CD4-positive, alpha-beta T cell (primary cell): ENCODE measurements at places on chromosomes 6 and 20. TPM values are rescaled to one million over a fixed set of nuclear protein-coding genes. Genes with fewer than 3 reads are reported as not detected.

DNA sequence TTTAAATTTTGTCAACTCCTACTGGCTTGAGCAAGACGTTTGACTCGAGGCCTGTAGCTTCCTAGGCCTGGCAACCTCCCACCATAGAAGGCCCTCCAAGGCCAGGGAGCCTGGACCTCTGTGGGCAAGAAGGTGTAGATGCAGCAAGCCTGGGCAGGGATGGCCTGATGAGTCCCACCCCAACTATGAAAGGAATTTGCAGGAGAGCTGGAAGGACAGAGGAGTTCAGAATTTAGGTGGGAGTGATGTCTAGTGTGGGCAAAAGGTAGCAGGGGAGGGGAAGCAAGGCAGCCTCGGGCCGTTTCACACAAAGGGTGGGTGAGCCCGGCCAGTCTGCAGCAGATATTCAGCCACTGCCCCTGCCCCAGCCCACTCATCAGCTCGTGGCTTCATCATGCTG is 245.2 kb downstream of the CDH26 start:
- DNase-seq = no peak
- no peaks in the 10 kb centered on the region for H3K27me3 ChIP-seq
- no peaks in the 10 kb centered on the region for H3K36me3 ChIP-seq
- no peaks in the 10 kb centered on the region for H3K4me1 ChIP-seq
- no peak overlapping the region for H3K27ac ChIP-seq

DNA sequence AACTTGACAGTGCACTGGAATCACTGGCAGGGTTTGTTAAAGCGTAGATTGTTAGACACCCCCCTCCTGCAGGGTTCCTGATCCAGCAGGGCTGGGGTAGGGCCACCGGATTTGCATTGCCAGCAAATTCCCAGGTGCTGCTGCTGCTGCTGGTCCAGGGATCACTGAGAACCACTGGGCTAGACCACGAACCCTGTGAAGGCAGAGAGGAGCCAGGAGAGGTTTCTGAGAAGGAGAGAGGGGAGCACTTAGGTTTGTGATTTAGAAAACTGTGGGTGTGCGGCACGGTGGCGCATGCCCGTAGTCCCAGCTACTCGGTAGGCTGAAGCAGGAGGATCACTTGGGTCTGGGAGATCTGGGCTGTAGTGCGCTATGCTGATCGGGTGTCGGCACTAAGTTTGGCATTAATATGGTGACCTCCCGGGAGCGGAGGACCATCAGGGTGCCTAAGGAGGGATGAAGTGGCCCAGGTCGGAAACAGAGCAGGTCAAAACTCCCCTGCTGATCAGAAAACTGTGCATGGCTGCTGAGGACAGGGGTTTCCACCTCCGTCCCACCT is 53.6 kb upstream of the FAM83D start:
- H3K27ac ChIP-seq = peak overlapping the region; percentile 89
- DNase-seq = no peak
- H3K27me3 ChIP-seq = no peaks in the 10 kb centered on the region
- peak overlapping the region; percentile 44 for H3K4me3 ChIP-seq
- H3K4me1 ChIP-seq = peaks cover 73% of the 10 kb centered on the region

GRCh38 chr20:11891077-11891775 is 26.5 kb upstream of the BTBD3 start:
- peak; percentile 0 for DNase-seq
- H3K36me3 ChIP-seq = no peaks in the 10 kb centered on the region

OLIG3 gene
- total RNA-seq = not detected

GRCh38 chr20:51928931-51929330 is 126.6 kb upstream of the SALL4 start:
- H3K36me3 ChIP-seq = no peaks in the 10 kb centered on the region
- no peaks in the 10 kb centered on the region for H3K27me3 ChIP-seq
- no peak overlapping the region for H3K4me3 ChIP-seq
- H3K4me1 ChIP-seq = no peaks in the 10 kb centered on the region

CAP2 gene
- not detected for total RNA-seq

DNA sequence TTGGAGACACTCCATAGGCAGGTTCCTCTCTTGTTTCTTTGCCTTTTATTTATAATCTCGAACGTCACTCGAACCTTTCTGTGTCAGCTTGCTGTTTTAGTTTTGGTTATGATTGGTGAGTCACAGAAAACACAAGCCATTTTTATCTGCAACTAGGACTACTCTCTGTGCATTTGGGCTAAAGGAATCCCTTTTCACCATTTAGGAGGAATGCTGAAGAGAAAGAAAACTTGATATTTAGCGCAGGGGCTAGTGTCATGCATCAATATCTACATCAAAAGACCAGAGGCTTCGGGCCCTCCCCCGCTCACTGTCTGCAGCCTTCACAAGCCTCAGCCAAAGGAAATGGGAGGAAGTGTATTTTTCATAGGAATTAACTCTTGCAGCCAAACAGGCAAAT is 507.8 kb upstream of the CITED2 start:
- no peaks in the 10 kb centered on the region for H3K27me3 ChIP-seq
- DNase-seq = no peak
- no peaks in the 10 kb centered on the region for H3K36me3 ChIP-seq
- H3K4me3 ChIP-seq = no peak overlapping the region

DNA sequence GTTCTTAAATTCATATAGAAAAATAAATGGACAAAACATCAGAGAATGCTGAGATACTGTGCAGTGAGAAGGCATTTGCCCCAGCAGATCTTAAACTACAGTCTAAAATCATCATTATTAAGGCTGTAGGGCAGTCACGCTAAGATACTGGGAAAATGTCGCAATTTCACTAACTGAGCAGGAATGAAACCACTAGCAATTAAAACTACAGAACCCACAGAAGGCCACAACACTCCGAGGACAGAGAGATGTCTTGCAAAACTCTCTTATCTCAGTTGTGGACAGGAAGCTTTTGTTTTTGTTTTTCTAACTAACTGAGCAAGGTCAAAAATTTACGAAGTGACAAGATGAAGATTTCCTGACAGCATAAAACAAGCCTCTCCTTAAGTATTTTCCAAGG is 18.2 kb downstream of the GNAS-AS1 start:
- no peaks in the 10 kb centered on the region for H3K36me3 ChIP-seq
- H3K4me3 ChIP-seq = no peak overlapping the region
- H3K27me3 ChIP-seq = peaks cover 6% of the 10 kb centered on the region
- no peak overlapping the region for H3K27ac ChIP-seq
- DNase-seq = no peak

- H3K4me1 ChIP-seq = no peaks in the 10 kb centered on the region
- no peaks in the 10 kb centered on the region for H3K36me3 ChIP-seq
- H3K27me3 ChIP-seq = no peaks in the 10 kb centered on the region
- no peak overlapping the region for H3K27ac ChIP-seq
Measured at GRCh38 chr6:124029567-124029966, 225.9 kb downstream of the NKAIN2 start.

- peaks cover 4% of the 10 kb centered on the region for H3K36me3 ChIP-seq
- DNase-seq = no peak
- H3K4me1 ChIP-seq = peaks cover 32% of the 10 kb centered on the region
- peak overlapping the region; percentile 98 for H3K4me3 ChIP-seq
- peak overlapping the region; percentile 67 for H3K27ac ChIP-seq
Measured at GRCh38 chr6:35686873-35687555, 1.7 kb downstream of the FKBP5 start.

CDS2 gene
- total RNA-seq = 65.0 TPM

DNA sequence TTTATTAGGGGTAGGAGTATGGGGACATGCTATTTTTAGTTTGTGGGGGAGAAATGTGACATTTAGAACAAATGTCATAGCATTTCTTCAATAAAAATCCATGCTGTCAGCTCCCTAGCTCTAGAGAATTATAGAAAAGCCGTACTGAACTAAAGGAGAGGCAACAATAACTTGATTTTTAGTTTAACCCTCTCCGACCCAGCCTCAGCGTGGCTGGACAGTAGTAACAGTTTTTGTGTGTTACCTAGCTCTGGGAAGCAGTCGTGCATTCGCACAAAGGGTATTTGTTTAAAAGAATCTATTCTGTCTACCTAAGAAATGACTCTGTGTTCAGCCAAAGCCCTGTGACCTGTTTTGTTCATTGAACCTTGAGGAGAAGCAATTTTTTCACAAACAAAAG is 442.4 kb upstream of the SOX4 start:
- H3K4me3 ChIP-seq = no peak overlapping the region
- H3K36me3 ChIP-seq = no peaks in the 10 kb centered on the region
- DNase-seq = no peak
- no peaks in the 10 kb centered on the region for H3K27me3 ChIP-seq

- H3K36me3 ChIP-seq = no peaks in the 10 kb centered on the region
- no peaks in the 10 kb centered on the region for H3K4me1 ChIP-seq
- H3K4me3 ChIP-seq = no peak overlapping the region
- H3K27me3 ChIP-seq = peaks cover 84% of the 10 kb centered on the region
- no peak for DNase-seq
- no peak overlapping the region for H3K27ac ChIP-seq
Measured at GRCh38 chr20:46031014-46031569, 2.1 kb downstream of the SLC12A5 start.

- H3K36me3 ChIP-seq = no peaks in the 10 kb centered on the region
- H3K27ac ChIP-seq = no peak overlapping the region
- H3K27me3 ChIP-seq = no peaks in the 10 kb centered on the region
- DNase-seq = no peak
Measured at GRCh38 chr6:134523903-134524650, 206.2 kb upstream of the SGK1 start.

NRSN1 gene
- not detected for total RNA-seq

IP6K3 gene
- not detected for total RNA-seq

DNA sequence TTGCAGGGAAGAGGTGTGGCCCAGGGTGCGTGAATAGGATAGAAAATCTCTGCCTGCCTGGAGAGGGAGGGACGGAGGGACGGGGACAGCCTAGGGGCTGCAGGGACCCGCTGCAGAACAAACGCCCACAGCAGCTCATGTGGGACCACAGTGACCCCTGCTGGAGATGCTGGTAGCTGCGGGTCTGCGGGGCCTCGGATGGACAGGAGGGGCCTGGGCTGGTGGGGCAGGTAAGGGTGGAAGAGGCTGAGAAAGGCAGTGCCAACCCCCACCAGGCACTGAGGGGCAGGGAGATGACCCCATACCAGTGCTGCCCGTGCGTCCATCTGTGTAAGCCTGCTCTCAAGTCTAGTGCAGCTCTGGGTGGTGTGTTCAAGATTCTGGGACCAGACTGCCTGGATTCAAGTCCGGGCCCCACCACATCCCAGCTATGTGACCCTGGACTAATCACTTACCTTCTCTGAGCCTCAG is 39.4 kb downstream of the KIAA1755 start:
- no peak overlapping the region for H3K4me3 ChIP-seq
- no peaks in the 10 kb centered on the region for H3K36me3 ChIP-seq
- H3K27me3 ChIP-seq = no peaks in the 10 kb centered on the region
- peaks cover 5% of the 10 kb centered on the region for H3K4me1 ChIP-seq
- DNase-seq = peak; percentile 65
- no peak overlapping the region for H3K27ac ChIP-seq

GRCh38 chr6:69926745-69927144 is 60.4 kb downstream of the COL19A1 start:
- H3K36me3 ChIP-seq = no peaks in the 10 kb centered on the region
- no peaks in the 10 kb centered on the region for H3K27me3 ChIP-seq
- H3K27ac ChIP-seq = no peak overlapping the region
- no peaks in the 10 kb centered on the region for H3K4me1 ChIP-seq
- H3K4me3 ChIP-seq = no peak overlapping the region
- DNase-seq = no peak

PFDN4 gene
- 17.7 TPM for total RNA-seq

SOX18 gene
- total RNA-seq = not detected

TRIM10 gene
- not detected for total RNA-seq

ZBTB46 gene
- 0.34 TPM for total RNA-seq

GRCh38 chr20:44598423-44599305 is 16.3 kb downstream of the PKIG start:
- no peaks in the 10 kb centered on the region for H3K27me3 ChIP-seq
- H3K4me3 ChIP-seq = no peak overlapping the region
- H3K36me3 ChIP-seq = no peaks in the 10 kb centered on the region
- no peak for DNase-seq
- H3K4me1 ChIP-seq = peaks cover 19% of the 10 kb centered on the region

PRL gene
- not detected for total RNA-seq

GRCh38 chr6:134094441-134094840 is 42.0 kb upstream of the SLC2A12 start:
- no peak for DNase-seq
- H3K4me3 ChIP-seq = no peak overlapping the region
- H3K27ac ChIP-seq = no peak overlapping the region
- H3K4me1 ChIP-seq = no peaks in the 10 kb centered on the region

GRCh38 chr6:43454696-43455530 is 435 bp downstream of the DLK2 start:
- DNase-seq = peak; percentile 49
- H3K36me3 ChIP-seq = peaks cover 17% of the 10 kb centered on the region
- peaks cover 19% of the 10 kb centered on the region for H3K4me1 ChIP-seq
- H3K27ac ChIP-seq = peak overlapping the region; percentile 23

TDP2 gene
- total RNA-seq = 64.6 TPM

HLA-DQA2 gene
- total RNA-seq = 0.71 TPM

- no peak overlapping the region for H3K27ac ChIP-seq
- H3K4me3 ChIP-seq = no peak overlapping the region
- no peaks in the 10 kb centered on the region for H3K36me3 ChIP-seq
- no peak for DNase-seq
Measured at GRCh38 chr20:22720206-22720605, 135.8 kb upstream of the FOXA2 start.

TDRD6 gene
- total RNA-seq = not detected

DPPA5 gene
- total RNA-seq = not detected

DNA sequence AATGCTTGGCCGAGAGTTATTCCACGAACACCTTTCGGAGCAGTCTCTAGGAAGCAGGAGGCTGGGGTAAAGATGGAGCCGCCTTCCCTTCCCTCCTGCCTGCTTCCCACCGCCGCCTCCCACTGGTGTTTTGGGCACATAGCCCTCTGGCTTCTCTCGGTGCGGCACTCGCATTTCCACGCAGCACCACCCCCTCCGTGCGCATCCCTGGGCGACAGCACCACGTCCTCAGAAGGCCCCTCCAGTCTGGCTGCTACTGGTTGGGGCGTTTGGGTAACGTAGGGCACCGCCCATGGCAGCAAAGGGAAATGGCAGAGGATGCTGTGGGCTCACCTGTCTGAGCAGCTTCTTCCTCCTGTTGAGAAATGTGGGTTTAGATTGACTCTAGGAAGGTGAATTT is 2.4 kb downstream of the COL20A1 start:
- H3K36me3 ChIP-seq = no peaks in the 10 kb centered on the region
- H3K27me3 ChIP-seq = peaks cover 24% of the 10 kb centered on the region
- peak overlapping the region; percentile 19 for H3K4me3 ChIP-seq

DNA sequence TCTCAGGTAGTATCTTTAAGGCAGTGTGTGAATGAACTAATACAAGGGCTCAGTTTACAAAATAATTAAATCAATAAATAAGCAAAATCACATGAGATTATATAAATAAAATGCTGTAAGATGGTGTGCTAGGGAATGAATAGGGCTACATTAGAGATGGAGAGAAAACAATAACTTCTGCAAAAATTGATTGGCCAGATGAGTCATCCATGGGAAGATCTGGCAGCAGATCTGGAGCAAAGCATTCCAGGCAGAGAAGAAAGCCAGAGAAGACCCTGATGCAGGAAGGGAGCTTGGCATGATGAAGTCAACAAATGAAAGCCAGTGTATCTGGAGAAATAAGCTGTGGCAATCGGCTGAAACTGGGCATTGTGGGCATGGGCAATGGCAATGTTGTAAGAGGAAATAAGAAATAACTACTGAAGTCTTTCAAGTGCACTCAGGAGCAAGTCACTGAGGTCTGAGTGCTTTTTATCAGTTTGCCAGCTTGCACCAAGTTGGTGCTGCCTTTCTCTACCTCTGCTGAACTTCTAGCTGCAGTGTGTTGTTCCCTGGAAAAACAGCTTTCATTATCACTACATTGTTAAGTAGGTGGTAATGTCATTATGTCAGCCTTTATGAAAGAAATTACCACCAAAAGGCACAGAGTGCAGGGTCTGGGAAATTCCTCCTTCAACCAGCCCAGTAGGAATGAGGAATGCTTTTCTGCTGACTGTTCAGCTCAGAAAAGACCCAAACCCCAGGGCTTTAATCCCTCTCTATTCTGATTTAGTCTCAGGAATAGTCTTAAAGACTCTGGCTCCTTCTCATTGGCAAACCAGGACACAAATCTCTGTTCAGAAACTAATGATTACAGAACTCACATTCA is 231.6 kb downstream of the HTR1B start:
- H3K4me3 ChIP-seq = no peak overlapping the region
- DNase-seq = no peak

SLC32A1 gene
- total RNA-seq = not detected
